H7 (cell line): ENCODE measurements at places on chromosomes 7 and 10. TPM values are rescaled to one million over a fixed set of nuclear protein-coding genes. Genes with fewer than 3 reads are reported as not detected.

The IDI2 gene
- total RNA-seq = not detected in 2 replicates

The SPACDR gene
- total RNA-seq = 0.11 and 1.1 TPM in 2 replicates

The LZTS2 gene
- total RNA-seq = 107 and 108 TPM in 2 replicates

The BHLHA15 gene
- 0.90 and 2.8 TPM in 2 replicates for total RNA-seq

The SFMBT2 gene
- total RNA-seq = 1.8 and 3.5 TPM in 2 replicates

The MSMB gene
- 0.89 TPM in 1 of 2 replicates, not detected in the other for total RNA-seq

The SEPHS1 gene
- 338 and 341 TPM in 2 replicates for total RNA-seq

The CDC14C gene
- 0.07 TPM in 1 of 2 replicates, not detected in the other for total RNA-seq

The SPDYE11 gene
- not detected in 2 replicates for total RNA-seq

The GBX1 gene
- total RNA-seq = 0.62 TPM in 1 of 2 replicates, not detected in the other

The C7orf57 gene
- 0.35 and 0.85 TPM in 2 replicates for total RNA-seq

The DOCK4 gene
- 16.1 and 18.2 TPM in 2 replicates for total RNA-seq

The PRR15 gene
- total RNA-seq = 11.7 and 12.3 TPM in 2 replicates

The STAG3 gene
- total RNA-seq = 2.4 and 10.3 TPM in 2 replicates

The FLNC gene
- total RNA-seq = 26.9 and 32.3 TPM in 2 replicates

The TPK1 gene
- total RNA-seq = 6.2 and 6.6 TPM in 2 replicates

The CD36 gene
- under 0.01 TPM in 1 of 2 replicates, not detected in the other for total RNA-seq

The INA gene
- total RNA-seq = 25.0 and 29.5 TPM in 2 replicates

The MBL2 gene
- not detected in 2 replicates for total RNA-seq
